Suppressor macrophage (primary cell): ENCODE measurements at places on chromosomes 2 and 18.
A peak's percentile ranks its signal among the peaks of the same experiment; 100 is the strongest.

DNA sequence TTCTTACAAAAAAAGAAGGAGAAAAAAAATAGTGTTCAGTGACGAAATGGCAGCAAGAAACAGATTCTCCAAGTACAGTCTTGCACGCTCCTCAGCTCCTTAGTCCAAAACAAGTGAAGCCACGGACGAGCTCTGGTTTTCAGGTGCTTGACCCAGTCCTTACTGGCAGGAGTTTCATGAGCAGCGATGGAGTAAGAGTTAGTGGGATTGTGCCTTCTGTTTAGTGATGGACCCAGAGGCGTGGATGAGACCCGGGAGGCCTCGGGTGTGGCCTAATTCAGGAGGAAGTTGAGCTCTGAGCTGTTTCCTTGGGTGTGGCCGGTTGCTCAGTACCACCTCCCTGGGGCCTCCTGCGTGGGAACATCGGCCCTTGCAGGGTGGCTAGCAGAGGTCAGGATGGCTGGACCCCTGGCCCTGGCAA is 52.0 kb downstream of the KIF5C start:
- DNase-seq = peak; percentile 68

DNA sequence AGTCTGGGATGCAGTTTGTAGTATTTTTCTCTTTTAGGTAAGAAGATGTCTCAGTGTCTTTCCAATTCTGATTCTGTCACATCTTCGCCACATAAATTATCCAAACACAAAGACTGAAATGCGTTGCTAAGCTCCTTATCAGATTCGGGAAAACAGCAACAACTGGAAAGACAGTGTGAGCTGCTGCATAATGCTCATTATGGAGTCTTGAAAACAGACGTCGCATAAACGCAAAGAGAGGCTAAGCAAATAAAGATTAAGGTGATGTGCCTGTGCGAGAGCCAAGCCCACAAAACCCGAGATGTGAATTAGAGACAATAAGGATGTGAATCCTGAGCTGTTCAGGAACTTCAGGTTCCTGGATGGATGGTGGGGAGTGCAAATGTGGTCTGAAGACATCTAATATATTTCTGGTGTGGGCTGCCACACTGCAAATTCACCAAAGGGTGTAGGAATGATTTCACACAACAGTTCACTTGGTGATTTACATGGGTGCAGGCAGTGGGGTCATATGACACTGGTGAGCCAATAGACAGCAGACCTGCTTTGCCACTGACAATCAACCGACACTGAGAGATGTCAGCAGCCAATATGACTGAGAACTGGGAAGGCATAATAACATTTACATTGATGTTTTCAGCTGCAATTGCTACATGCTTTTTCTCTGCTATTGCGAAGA is 195.8 kb downstream of the MTX2 start:
- DNase-seq = no peak

DNA sequence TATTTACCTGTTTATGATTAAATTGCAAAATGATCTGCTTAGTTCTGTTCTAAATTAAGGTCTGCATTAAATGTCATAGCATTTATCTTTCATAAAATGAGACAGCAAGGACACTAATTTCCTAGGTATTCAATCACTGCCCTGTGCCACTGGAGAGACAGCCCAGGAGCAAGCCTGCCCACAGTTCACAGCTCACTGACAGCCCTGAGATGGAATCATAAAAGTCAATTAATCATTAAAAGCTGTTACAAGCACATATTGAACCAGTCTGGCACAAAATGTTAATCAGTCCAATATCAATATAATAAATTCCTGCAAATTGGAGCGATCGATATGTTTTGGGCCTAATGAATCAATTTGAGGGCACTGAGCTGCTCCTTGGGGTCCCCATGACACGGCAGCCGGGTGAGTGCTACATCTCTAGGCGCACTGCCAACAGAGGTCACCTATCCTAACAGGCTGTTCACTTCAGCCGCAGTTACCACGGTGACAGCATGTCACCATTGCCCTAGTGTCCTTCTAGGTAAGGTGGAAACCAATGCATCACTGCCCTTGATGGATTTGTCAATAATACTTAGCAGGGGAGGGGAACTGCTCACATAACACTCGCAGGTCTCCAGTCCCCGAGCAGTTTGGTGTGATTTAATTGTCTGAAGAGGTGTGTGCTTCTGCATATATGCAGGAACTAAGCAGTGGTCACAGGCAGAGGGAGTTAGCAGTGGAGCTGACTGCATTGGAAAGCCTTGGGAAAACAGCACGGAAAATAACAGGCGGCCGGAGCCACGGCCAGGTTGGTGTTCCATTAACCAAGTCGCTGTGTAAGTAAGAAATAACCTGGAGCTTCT is 47.3 kb downstream of the POU3F3 start:
- no peak for DNase-seq

DNA sequence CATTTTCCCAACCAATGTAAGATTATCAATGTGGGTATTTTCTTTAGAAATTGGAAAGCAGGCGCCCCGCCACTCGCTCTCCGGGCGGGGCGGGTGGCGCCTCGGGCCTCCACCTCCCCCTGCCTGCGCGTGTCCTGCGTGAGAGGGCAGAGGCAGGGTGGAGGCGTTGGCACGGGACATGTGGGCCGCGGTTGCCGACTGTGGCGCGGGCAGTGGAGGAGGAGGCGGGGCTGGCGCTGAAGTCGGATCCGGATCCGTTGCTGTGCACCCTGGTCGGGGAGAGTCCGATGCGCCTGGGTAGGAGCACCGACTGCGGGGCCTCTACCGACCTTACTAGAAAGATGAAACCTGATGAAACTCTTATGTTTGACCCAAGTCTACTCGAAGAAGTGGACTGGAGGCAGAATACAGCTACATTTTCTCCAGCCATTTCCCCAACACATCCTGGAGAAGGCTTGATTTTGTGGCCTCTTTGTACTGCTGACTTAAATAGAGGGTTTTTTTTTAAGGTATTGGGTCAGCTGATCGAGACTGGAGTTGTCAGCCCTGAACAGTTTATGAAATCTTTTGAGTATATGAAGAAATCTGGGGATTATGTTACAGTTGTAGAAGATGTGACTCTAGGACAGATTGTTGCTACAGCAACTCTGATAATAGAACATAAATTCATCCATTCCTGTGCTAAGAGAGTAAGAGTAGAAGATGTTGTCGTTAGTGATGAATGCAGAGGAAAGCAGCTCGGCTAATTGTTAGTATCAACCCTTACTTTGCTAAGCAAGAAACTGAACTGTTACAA is 37.9 kb downstream of the PMS1 start:
- DNase-seq = peak; percentile 14

DNA sequence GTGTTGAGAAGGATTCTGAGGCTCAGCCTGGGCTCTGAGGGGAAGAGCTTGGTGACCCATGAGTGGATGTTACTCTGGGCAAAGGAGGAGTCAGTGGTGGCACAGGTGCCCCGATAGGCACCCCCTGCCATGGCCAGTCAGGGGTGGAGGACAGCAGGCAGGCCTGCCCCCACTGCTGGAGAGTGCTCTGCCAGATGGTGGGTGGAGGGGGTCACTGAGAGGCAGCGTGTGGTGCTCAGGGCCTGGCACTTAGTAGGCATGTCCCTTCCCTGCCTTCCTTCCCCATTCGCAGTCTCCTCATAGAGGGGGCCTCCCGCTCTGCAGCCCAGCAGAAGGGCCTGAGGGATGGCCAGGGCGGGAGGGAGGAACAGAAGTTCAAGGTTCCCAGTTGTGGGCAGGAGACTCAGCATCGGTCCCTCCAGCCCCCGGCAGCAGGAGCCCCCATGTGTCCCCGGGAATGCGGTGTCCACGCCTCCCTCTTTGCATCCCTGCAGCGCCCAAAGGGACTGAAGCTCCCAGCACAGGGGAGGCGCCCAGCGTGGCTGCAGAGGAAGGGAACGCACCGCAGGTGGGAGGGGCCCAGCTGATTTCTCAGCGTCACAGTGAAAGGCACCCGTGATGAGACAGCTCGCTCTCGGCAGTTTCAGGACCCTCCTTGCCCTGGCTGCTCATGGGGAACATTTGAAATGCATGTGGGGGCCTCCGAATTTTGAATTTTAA is 5.7 kb upstream of the SNED1 start:
- DNase-seq = peak; percentile 40

GRCh38 chr2:136765256-136766072 is at the start of gene THSD7B:
TSS of gene THSD7B (plus strand) at chr2:136765545. CDS start at chr2:136882179, 116,634 bp downstream.
- no peak for DNase-seq

- no peak for DNase-seq
These were observed 261.0 kb downstream of the HRH4 start for GRCh38 chr18:24721388-24721787.

- DNase-seq = no peak
These were observed 207.2 kb upstream of the SETBP1 start for GRCh38 chr18:44473394-44474066.
